Osteoblast (primary cell): ENCODE measurements at places on chromosomes 13 and 19. TPM values are rescaled to one million over a fixed set of nuclear protein-coding genes. Genes with fewer than 3 reads are reported as not detected.

- no peaks in the 10 kb centered on the region for H3K4me1 ChIP-seq
- H3K4me3 ChIP-seq: no peak overlapping the region
- no peaks in the 10 kb centered on the region for H3K36me3 ChIP-seq
- H3K27ac ChIP-seq: no peak overlapping the region
- no peaks in the 10 kb centered on the region for H3K27me3 ChIP-seq
Measured at GRCh38 chr19:38745316-38745715, 1.0 kb upstream of the CAPN12 start.

Gene TNFSF13B
- total RNA-seq: 2.2 and 4.7 TPM in 2 replicates

Gene FUT1
- total RNA-seq: under 0.01 TPM in 1 of 2 replicates, not detected in the other

DNA sequence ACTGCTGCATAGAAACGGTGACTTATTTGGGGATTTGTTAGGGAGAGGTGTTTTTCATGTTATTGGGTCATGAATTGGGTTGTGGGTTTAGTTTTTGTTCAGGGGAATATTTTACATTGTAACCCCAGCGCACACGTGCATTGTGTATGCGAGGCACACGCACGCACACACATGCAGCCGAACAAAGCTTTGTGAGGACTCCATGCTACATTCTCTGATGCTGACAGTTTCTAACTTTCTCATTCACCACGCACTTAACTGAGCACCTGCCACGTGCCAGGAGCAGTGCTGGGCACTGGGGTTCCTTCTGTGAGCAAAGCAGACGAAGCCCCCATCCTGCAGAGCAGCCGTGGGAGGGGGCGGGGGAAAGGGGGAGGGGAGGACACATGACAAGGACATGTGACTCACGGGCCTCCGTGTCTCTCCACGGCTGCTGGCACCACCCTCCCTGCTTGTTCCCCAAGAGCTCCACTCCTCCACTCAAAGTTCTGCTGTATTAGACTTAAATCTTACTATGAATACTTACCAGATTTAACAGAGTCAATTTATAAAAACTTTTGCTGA lies 55.6 kb downstream of the SLC7A9 start:
- H3K4me1 ChIP-seq: no peaks in the 10 kb centered on the region
- DNase-seq: no peak
- H3K27me3 ChIP-seq: no peaks in the 10 kb centered on the region
- H3K27ac ChIP-seq: no peak overlapping the region

DNA sequence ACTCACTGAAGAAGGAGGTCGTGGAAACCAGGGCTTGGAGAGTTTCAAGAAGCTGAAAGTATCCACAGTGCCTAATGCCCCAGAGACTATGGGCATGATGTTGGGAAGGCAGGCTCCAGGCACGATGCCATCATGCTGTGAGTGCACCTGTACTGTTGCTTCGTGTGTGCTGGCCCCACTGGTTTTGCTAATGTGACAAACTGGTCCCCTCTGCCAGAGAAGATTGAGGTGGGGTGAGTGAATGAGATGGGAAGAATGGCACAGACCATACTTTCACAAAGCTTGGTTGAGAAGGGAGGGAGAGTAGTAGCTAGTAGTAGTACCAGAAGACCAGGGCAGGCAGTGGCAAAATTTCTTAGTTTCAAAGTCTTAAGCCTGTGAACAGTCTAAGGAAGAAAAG lies 19.0 kb upstream of the POP4 start:
- H3K36me3 ChIP-seq: no peaks in the 10 kb centered on the region
- DNase-seq: no peak
- no peak overlapping the region for H3K27ac ChIP-seq
- H3K4me3 ChIP-seq: no peak overlapping the region
- H3K27me3 ChIP-seq: no peaks in the 10 kb centered on the region

Gene CYP2A6
- not detected in 2 replicates for total RNA-seq

DNA sequence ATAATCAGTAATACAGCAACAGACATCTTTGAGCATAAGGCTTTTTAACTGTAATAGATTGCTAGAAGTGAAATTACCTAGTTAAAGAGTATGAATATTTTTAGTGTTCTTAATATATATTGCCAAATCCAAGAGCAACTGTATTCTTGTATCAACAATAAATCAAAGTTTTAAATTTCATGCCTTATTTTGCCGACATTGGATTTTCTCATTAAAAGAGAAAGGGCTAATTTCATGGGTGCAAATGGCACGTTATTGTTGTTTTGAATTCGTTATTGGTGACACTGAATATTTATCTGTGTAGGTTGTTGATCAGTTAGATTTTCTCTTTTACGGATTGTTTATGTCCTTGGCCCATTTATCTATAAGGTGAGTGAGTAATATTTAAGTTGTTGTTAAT lies 97.1 kb downstream of the C1QTNF9 start:
- H3K4me1 ChIP-seq: no peaks in the 10 kb centered on the region
- no peaks in the 10 kb centered on the region for H3K36me3 ChIP-seq
- DNase-seq: no peak
- H3K4me3 ChIP-seq: no peak overlapping the region
- H3K27ac ChIP-seq: no peak overlapping the region

- no peaks in the 10 kb centered on the region for H3K27me3 ChIP-seq
- H3K4me1 ChIP-seq: no peaks in the 10 kb centered on the region
- H3K36me3 ChIP-seq: no peaks in the 10 kb centered on the region
- no peak for DNase-seq
- H3K4me3 ChIP-seq: no peak overlapping the region
Measured at GRCh38 chr19:8101311-8101710, 48.1 kb downstream of the FBN3 start.

DNA sequence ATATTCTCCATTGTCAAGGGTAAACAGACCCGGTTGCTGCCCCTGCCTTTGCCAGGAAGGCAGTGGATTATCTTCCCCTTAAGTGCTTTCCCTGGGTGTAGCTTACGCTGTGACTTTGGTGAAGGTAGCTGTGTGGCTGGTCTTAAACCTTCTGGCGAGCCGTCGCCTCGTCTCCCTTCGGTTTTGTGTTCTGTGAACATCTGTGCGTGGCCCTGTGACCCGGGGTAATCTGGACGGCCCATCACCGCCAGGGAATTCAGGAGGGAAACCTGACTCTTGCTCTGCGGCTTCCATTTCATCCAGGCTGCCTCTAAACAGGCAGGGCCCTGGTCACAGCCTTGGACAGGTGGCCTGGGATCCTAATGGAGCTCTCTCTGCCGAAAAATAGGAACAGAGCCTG lies 78.7 kb downstream of the SHISA2 start:
- H3K27ac ChIP-seq: no peak overlapping the region
- no peaks in the 10 kb centered on the region for H3K36me3 ChIP-seq
- DNase-seq: no peak
- H3K4me1 ChIP-seq: no peaks in the 10 kb centered on the region
- H3K4me3 ChIP-seq: no peak overlapping the region

- peaks cover 4% of the 10 kb centered on the region for H3K4me1 ChIP-seq
- no peak for DNase-seq
- no peak overlapping the region for H3K4me3 ChIP-seq
- no peaks in the 10 kb centered on the region for H3K27me3 ChIP-seq
Measured at GRCh38 chr13:48263196-48263595, 30.2 kb downstream of the ITM2B start.

GRCh38 chr19:11273989-11274388 lies 11.7 kb upstream of the DOCK6 start:
- no peak for DNase-seq
- H3K27me3 ChIP-seq: no peaks in the 10 kb centered on the region
- no peak overlapping the region for H3K4me3 ChIP-seq
- no peaks in the 10 kb centered on the region for H3K4me1 ChIP-seq
- H3K27ac ChIP-seq: no peak overlapping the region
- no peaks in the 10 kb centered on the region for H3K36me3 ChIP-seq

DNA sequence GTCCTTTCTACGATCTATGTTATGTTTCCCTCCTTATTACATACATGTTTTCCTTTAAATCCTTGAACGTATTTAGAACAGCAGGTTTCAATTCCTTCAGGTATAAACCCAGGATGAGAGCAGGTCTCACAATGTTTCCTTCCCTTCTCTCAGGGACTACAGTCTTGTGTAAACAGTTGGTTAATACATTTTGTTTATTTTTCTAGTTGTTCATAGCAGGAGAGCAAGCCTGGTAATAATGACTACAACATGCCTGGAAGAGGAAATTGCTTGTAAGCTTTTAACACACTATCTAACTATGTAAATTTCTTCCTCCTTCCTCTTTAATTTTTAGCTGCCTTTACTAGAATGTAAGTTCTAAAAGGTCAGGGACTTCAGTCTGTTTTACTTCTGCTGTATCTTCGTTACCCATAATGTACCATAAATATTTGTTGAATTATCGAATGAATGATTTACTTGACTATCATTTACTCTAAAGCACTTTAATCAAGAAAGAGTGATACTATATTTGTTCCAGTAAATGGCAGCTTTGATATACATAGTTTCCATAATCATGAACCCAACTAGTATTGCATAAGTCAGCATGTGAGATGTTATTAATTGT lies 28.9 kb upstream of the TNFRSF19 start:
- peaks cover 7% of the 10 kb centered on the region for H3K27me3 ChIP-seq
- no peak overlapping the region for H3K27ac ChIP-seq
- H3K4me3 ChIP-seq: no peak overlapping the region
- no peaks in the 10 kb centered on the region for H3K36me3 ChIP-seq
- H3K4me1 ChIP-seq: no peaks in the 10 kb centered on the region

DNA sequence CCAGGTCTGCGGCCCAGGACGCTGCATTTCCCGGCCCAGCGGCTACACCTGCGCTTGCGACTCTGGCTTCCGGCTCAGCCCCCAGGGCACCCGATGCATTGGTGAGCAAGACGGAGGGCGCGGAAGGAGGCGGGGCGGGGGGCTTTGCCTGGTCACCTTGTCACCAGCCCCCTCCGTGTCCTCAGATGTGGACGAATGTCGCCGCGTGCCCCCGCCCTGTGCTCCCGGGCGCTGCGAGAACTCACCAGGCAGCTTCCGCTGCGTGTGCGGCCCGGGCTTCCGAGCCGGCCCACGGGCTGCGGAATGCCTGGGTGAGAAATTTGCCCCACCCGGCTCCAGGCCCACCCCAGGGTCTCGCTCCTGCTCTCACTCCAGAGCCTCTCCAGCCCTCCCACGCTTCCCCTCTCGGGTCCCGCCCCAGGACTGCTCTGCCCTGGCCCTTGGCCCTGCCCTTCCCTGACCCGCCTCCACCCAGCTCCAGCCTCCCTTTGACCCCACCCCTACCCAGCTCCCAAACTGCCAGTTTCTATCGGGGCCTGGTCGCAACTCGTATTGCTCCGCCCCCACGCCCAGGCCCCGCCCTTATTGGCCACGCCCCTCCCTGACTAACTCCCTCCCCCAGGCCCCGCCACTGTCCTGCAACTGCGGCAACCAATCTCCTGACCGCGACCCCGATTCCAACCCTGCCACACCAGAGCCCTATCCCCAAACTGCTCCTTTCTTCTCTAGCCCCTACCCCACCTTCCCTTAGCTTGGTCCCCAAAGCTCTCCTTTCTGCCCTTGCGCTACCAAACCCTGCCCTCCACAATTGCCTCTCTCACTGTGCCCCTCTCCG lies 8.6 kb downstream of the LTBP4 start:
- H3K4me1 ChIP-seq: peaks cover 17% of the 10 kb centered on the region
- H3K27ac ChIP-seq: peak overlapping the region; percentile 45
- H3K36me3 ChIP-seq: no peaks in the 10 kb centered on the region
- no peaks in the 10 kb centered on the region for H3K27me3 ChIP-seq

Gene RSPH6A
- total RNA-seq: under 0.01 and 0.29 TPM in 2 replicates

Gene FUT3
- not detected in 2 replicates for total RNA-seq

GRCh38 chr19:5035793-5036697 lies 67.1 kb downstream of the KDM4B start:
- no peak for DNase-seq
- H3K4me1 ChIP-seq: peaks cover 4% of the 10 kb centered on the region
- no peaks in the 10 kb centered on the region for H3K27me3 ChIP-seq
- no peak overlapping the region for H3K27ac ChIP-seq
- H3K36me3 ChIP-seq: peaks cover 20% of the 10 kb centered on the region

Gene FAM83E
- 0.29 TPM in 1 of 2 replicates, not detected in the other for total RNA-seq

GRCh38 chr13:49443357-49443703 lies 534 bp downstream of the CAB39L start:
- no peaks in the 10 kb centered on the region for H3K27me3 ChIP-seq
- peak overlapping the region; percentile 86 for H3K27ac ChIP-seq
- H3K4me1 ChIP-seq: peaks cover 13% of the 10 kb centered on the region
- peak overlapping the region; percentile 82 for H3K4me3 ChIP-seq
- no peaks in the 10 kb centered on the region for H3K36me3 ChIP-seq

DNA sequence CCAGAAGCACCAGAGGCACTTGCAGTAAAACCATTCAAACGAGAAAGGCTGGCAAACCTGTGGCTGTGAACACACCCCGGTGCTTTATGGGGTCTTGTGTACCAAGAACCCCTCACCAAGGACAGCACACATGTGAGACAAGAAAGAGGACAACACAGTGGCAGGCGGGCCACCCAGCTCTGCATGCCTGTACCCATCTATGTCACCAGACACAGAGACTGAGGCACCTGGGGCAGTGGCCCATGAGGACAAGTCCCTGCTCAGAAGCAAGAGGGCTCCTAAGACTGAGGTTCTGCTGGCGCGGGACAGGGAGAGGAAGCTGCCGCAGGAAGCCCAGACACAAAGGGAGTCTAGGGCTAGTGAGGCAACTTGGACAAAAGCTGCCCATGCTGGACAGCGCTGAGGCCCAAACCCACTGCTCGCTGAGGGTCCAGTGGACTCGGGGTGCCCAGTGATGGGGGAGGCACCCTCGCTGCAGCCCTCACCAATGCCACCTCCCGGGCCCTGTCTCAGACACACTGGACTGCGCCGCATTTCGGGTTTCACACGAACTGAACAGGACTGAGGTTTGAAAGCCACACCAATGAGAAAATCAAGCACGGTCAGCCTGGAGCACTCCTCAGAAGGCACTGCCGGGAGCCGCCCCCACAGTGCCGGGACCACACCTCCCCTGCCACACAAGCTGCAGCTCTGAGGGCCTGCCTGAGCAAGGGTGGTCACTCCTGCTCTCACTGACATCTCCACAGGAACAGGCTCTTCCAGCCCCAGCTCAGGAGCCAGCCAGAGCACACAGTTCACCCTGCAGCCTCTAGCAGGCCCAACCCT lies 232.7 kb downstream of the TUBA3C start:
- no peaks in the 10 kb centered on the region for H3K36me3 ChIP-seq
- H3K4me3 ChIP-seq: no peak overlapping the region
- no peaks in the 10 kb centered on the region for H3K27me3 ChIP-seq
- peak; percentile 63 for DNase-seq
- no peak overlapping the region for H3K27ac ChIP-seq
- no peaks in the 10 kb centered on the region for H3K4me1 ChIP-seq

Gene B3GNT8
- 0.59 and 0.72 TPM in 2 replicates for total RNA-seq
